ENCODE measurements at places on chromosomes 12 and 14. TPM values are rescaled to one million over a fixed set of nuclear protein-coding genes. Genes with fewer than 3 reads are reported as not detected.

The LRRC43 gene
- 2.7 TPM for total RNA-seq

The TCL1A gene
- total RNA-seq, result not detected

The ARHGAP9 gene
- total RNA-seq, result 5.2 TPM

The AGAP2 gene
- total RNA-seq, result 1.3 TPM

The FLRT2 gene
- total RNA-seq, result 22.2 TPM

The STYK1 gene
- 0.40 TPM for total RNA-seq

DNA sequence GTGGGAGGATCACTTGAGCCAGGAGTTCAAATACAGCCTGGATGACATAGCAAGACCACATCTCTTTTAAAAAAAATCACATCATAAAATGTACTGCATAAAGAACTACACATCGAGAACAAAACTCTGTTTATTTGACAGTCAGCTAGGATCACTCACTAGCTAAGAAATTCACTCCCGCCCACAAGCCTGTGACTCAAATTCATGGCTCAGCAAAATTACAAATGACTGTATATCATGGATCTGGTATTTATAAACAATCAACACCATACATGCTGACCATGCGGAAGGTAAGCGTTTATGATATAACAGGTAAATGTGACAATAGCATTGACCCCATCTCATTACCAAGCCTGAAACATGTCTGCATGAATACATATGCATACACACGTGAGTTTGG lies 206.5 kb downstream of the EFCAB11 start:
- H3K4me3 ChIP-seq, result no peak overlapping the region
- DNase-seq, result no peak
- no peaks in the 10 kb centered on the region for H3K27me3 ChIP-seq
- H3K27ac ChIP-seq, result no peak overlapping the region
- no peaks in the 10 kb centered on the region for H3K4me1 ChIP-seq

- H3K36me3 ChIP-seq, result no peaks in the 10 kb centered on the region
- no peaks in the 10 kb centered on the region for H3K4me1 ChIP-seq
- no peak for DNase-seq
- H3K27me3 ChIP-seq, result no peaks in the 10 kb centered on the region
Observed at GRCh38 chr12:30135776-30136175, 352.0 kb upstream of the TMTC1 start.

DNA sequence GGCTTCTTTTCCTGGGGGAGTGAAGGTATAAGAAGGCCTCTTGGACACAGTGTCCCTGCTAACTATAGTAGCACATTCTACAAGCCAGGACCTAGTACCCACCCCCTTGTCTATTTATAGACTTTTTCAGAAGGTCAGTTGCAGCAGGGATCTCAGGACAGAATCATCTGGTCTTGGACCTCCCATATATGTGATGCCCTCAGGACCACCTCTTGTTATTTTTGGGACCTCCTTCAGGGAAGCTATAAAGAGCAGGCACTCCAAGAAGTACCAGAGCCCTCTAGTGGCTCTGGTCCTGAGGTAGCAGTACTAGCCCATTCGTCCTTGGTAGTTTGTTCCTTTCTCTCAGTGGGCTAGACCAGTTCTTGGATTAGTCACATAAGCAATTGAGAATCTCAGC lies 4.3 kb downstream of the COQ10A start:
- no peaks in the 10 kb centered on the region for H3K27me3 ChIP-seq
- H3K27ac ChIP-seq, result no peak overlapping the region
- H3K36me3 ChIP-seq, result peaks cover 46% of the 10 kb centered on the region
- no peak for DNase-seq
- no peak overlapping the region for H3K4me3 ChIP-seq

DNA sequence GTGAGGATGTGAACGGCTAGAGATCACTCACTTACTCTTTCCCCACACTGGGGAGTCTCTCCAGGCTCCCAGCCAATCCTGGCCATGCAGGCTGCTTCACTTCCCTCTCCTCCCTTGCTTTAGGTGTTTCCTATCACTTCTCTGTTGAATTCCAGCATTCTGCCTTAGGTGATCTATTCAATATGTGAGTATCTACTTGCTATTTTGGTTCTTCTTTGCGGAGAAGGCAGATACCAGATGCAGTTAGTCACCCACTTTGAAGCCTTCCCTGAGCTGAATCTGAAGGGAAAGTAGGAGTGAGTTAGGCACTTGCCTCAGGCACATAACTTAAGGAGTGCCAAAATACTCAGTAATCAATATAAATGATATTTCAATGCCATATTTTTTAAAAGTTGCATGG lies 36.0 kb upstream of the FAR2 start:
- H3K27ac ChIP-seq, result no peak overlapping the region
- H3K27me3 ChIP-seq, result no peaks in the 10 kb centered on the region
- H3K4me1 ChIP-seq, result no peaks in the 10 kb centered on the region
- no peak overlapping the region for H3K4me3 ChIP-seq
- no peak for DNase-seq

- no peak for DNase-seq
- no peaks in the 10 kb centered on the region for H3K36me3 ChIP-seq
- H3K27me3 ChIP-seq, result no peaks in the 10 kb centered on the region
Observed at GRCh38 chr14:91737619-91738018, 5.7 kb upstream of the CATSPERB start.

- no peak overlapping the region for H3K27ac ChIP-seq
- H3K36me3 ChIP-seq, result no peaks in the 10 kb centered on the region
Observed at GRCh38 chr14:73810478-73811163, 41.0 kb upstream of the PTGR2 start.

DNA sequence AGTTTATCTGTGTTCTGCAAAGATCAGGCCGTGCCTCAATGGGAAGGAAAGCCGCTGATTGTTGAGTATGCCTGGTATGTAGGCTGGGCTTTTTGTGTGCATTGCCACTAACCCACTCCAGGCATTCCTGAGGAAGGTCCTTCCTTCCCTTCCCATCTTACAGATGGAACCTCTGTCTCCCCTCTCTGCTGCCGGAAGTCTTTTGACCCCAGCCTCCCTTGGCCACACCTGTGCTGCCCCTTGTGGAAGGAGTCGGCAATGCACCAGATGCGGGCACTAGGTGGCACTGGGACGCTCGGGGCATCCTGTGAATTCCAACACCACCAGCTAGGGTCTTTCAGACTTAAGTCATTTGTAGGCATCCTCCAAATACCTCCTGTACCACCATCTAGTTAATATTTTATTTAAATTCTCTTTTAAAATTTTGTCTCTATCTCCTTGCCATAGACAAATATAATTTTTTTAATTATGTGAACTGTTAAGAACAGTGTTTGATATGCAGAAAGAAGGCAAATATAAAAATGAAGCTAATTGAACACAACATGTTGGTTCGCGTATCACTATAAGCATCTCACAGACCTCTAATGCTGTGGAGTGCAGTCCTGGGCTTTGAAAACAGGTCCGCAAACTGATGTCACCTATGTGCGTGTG lies 99.6 kb downstream of the RIN3 start:
- H3K36me3 ChIP-seq, result no peaks in the 10 kb centered on the region
- no peak overlapping the region for H3K27ac ChIP-seq
- no peaks in the 10 kb centered on the region for H3K4me1 ChIP-seq

DNA sequence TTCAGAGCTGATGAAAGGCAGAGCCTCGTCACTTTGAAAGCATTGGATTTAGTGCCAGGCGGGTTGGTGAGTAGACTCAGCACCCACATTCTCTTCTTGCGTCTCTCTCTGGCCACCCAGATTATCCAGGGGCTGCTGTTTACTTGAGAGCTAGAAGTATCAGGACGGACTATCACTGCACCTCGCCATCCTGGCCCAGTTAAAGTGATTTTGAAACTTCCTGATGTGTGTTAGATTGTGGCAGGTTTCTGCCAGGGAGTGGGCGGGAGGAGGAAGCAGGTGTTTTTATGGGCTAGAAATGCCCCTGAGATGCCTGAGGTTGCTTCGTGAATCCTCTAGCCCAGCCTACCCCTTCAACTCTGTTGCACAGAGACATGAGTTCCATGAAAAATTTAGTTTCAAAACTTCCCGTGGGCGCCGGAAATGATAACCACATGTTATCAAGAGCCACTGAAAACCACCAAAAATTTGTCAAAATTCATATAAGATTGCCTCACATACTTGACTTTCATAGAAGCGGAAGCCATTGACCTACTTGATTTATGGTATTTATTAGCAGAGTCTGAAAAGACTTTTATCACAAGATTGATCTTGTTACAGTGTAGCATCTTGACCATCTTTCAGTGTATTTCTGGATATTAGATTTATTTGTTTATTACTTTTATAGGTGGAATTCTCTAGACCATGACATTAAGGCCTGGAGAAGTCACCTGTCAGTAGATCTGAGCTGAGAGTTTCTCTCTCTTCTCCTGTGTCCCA lies 466.0 kb downstream of the RAD51B start:
- H3K4me3 ChIP-seq, result no peak overlapping the region
- peak overlapping the region; percentile 83 for H3K27ac ChIP-seq
- DNase-seq, result no peak
- H3K36me3 ChIP-seq, result no peaks in the 10 kb centered on the region
- H3K4me1 ChIP-seq, result peaks cover 25% of the 10 kb centered on the region
- no peaks in the 10 kb centered on the region for H3K27me3 ChIP-seq

DNA sequence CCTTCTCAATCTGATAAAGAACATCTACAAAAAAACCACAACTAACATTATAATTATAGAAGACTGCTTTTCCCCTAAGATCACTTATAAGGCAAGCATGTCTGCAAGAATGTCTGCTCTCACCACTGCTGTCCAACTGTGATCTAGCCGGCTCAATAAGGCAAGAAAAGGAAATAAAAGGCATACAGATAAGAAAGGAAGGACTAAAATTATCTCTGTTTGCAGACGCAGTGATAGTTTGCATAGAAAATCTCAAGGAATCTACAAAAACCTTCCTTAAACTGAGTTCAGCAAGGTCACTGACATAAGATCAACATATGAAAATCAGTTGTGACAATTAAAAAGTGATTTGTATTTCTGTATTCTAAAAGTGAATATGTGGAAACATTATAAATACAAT lies 138.0 kb upstream of the EGLN3 start:
- no peaks in the 10 kb centered on the region for H3K27me3 ChIP-seq
- no peak overlapping the region for H3K4me3 ChIP-seq
- no peaks in the 10 kb centered on the region for H3K36me3 ChIP-seq

DNA sequence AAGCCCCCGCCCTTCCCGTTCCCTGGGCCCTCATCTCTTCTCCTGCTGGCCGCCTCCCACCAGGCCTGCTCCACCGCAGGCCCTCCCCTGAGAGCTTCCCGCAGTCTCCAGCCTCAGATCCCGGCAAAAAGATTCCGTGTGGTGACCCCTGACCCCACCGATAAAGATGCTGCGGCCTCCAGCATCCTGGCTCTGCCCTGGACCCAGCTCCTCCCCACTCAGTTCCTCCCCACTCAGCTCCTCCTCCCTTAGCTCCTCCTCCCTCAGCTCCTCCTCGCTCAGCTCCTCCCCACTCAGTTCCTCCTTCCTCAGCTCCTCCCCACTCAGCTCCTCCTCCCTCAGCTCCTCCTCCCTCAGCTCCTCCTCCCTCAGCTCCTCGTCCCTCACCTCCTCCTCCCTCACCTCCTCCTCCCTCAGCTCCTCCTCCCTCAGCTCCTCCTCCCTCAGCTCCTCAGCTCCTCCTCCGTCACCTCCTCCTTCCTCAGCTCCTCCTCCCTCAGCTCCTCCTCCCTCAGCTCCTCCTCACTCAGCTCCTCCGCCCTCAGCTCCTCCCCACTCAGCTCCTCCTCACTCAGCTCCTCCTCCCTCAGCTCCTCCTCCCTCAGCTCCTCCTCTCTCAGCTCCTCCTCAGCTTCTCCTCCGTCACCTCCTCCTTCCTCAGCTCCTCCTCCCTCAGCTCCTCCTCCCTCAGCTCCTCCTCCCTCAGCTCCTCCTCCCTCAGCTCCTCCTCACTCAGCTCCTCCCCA lies 17.0 kb downstream of the NOC4L start:
- peaks cover 10% of the 10 kb centered on the region for H3K4me1 ChIP-seq
- no peak for DNase-seq
- no peaks in the 10 kb centered on the region for H3K36me3 ChIP-seq
- H3K27ac ChIP-seq, result no peak overlapping the region
- no peaks in the 10 kb centered on the region for H3K27me3 ChIP-seq

DNA sequence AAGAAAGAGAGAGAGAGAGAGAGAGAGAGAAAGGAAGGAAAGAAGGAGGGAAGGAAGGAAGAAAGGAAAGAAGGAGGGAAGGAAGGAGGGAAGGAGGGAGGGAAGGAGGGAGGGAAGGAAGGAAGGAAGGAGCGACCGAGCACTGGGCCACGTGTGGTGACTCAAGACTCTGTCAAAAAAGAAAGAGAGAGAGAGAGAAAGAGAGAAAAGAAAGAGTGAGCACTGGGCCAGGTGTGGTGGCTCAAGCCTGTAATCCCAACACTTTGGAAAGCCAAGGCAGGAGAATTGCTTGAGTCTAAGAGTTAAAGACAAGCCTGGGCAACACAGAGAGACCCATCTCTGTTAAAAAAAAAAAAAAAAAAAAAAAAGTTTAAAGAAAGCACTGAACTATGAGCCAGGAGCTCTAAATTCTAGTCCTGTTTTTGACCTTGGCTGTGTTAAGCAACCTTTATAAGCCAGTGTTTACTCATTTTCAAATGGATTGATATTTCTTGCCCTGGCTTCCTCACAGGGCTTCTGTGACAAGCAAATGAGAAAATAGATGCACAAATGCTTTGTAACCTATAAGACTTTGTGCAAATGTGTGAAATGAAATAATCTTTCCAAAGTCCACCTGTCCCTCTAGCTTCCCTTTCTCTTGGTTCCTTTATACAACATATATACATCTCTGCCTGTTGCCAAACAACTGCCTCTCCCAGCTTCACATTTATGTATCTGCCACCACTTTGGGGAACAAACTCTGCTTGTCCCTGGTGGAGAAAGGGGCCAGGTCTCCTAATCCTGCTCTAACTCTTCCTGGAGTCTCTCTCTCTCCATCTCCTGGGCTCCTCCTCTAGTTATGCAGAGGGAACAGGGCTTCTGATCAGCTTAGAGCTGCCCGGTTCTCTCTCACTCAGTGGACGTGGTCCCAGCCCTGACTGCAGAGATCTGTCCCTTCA lies 16.1 kb upstream of the PLEKHG6 start:
- H3K36me3 ChIP-seq, result no peaks in the 10 kb centered on the region
- H3K4me3 ChIP-seq, result no peak overlapping the region
- H3K27me3 ChIP-seq, result no peaks in the 10 kb centered on the region
- H3K4me1 ChIP-seq, result peaks cover 10% of the 10 kb centered on the region
- no peak overlapping the region for H3K27ac ChIP-seq

DNA sequence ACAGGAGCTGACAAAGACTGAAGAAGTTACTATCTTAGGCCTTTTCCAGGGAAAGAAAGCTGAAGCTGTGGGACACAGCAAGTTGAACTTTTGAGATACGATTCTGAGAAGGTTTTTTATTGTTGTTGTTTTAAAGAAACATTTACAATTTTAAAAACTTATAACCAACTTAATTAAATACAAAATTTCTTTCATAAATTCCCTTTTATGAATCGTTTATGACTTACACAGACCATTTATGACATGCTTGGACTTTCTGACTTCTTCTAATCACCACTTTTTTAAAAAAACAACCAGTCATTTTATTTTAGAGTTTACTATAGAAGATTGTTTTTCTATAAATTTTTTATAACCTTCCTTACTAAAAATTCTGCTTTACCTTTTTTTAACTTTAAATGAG lies 68.7 kb downstream of the DHRS2 start:
- H3K27me3 ChIP-seq, result no peaks in the 10 kb centered on the region
- H3K36me3 ChIP-seq, result no peaks in the 10 kb centered on the region
- H3K27ac ChIP-seq, result no peak overlapping the region
- H3K4me3 ChIP-seq, result no peak overlapping the region
- no peak for DNase-seq

All from thyroid gland (tissue), 4 donors.